Esophagus squamous epithelium (tissue), 5 donors: ENCODE measurements at places on chromosomes 7 and 10. TPM values are rescaled to one million over a fixed set of nuclear protein-coding genes. Genes with fewer than 3 reads are reported as not detected.

GRID2IP gene
- total RNA-seq = 1.1 TPM

LRRD1 gene
- not detected for total RNA-seq

COA1 gene
- 59.1 TPM for total RNA-seq

DNA sequence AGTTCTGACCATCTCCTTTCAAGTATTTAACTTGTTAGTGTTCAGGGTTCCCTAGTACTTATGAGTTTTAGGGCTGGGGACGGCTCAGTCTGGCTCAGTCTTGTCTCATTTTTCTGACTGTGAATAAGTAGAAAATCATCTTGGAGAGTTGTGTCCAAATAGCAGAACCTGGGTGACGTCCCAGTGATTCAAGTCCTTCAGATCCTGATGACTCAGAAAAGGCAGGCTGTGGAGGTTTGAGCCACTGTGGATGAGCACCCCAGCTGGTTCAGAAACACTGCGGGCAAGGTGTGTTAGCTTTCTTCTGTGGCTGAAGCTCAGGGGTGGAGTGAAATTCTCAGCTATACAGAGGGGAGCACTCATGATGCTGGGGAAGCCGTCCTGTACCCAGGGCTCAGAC lies 154.4 kb upstream of the NPY start:
- DNase-seq = no peak

DNA sequence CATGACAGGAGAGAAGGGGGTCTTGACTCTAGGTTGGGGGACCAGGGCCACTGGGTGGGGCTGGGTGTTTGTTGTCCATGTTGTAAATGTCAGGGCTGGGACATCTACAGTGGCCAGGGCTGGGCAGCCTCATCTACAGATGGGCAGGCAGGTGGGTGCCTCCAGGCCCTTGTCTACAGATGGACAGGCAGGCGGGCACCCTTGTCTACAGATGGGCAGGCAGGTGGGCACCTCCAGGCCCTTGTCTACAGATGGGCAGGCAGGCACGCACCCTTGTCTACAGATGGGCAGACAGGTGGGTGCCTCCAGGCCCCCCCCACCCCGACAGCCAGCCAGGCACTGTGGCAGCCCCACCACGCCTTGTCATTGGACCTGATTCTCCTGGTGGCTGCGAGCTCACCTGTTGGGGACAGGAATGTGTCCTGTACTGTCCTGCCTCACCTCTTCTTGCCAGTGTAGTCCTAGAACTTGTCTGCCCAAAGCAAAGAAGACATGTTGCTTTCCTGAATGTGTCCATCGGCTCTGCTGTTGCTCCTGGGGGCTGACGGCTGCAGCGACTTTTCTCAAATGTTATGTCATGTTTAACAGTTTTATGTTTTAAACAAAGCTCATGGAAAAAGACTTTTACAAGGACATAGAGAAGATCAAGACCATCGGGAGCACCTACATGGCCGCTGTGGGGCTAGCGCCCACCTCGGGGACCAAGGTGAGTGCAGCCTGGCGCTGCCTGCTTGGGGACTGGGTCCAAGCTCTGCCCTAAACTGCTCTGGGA lies 129.9 kb downstream of the ADCY1 start:
- no peak for DNase-seq

DNA sequence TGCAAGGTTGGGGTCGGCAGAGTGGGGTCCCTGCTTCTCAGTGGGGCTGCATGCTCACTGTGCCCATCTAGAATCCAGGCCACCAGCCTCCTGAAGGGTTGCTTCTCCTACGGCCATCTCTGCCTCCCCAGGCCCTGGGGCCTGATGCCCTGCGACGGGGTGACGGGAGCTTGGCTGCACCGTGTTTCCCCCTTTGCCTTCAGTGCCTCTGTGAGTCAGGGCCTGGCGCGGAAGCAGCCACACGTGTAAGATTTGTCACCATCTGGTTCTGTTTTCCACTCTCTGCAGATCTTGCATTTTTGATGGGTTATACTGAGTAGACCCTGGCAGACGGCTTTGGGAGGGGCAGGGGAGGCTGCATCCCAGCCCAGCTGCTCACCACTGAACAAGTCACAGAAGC lies 7.2 kb downstream of the ADAMTS14 start:
- no peak for DNase-seq
